ENCODE measurements at places on chromosomes 13 and 19.

- DNase-seq: no peak
Observed at GRCh38 chr13:72886272-72887067, 104.5 kb downstream of the PIBF1 start.

GRCh38 chr13:99990126-99990977, 8.8 kb downstream of the ZIC2 start:
- DNase-seq: no peak

- peak; percentile 62 for DNase-seq
Observed at GRCh38 chr19:6481541-6482342, at the start of gene DENND1C. Gene DENND1C, minus strand, starts transcription at chr19:6481787. Its CDS starts 92 bp downstream, at chr19:6481695.

DNA sequence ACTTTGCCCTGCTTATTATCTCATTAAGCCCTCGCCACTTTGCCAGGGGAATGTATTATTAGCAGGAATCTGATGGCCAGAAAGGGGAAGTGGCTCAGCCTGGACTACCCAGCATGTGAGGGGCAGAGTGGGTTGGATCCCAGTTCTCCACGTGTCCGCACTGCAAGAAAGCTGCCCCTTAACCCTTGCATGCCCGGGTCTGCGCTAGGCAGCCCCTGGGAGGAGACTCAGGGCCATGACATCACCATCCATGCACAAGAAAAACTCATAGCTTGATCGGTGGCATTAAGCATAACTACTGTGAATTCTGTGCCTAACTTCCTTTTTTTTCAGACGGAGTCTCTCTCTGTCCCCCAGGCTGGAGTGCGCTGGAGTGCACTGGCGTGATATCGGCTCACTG, 8.9 kb downstream of the CACNG8 start:
- peak; percentile 87 for DNase-seq

- DNase-seq: no peak
Observed at GRCh38 chr13:99894840-99895443, 76.6 kb downstream of the ZIC5 start.

- DNase-seq: no peak
Observed at GRCh38 chr13:27860743-27861142, 59.1 kb upstream of the PDX1 start.

GRCh38 chr13:40640202-40640601, 26.2 kb downstream of the FOXO1 start:
- no peak for DNase-seq

GRCh38 chr13:70023516-70023915, 84.1 kb upstream of the ATXN8OS start:
- no peak for DNase-seq

- peak; percentile 61 for DNase-seq
Observed at GRCh38 chr13:110593430-110594130, 21.8 kb upstream of the NAXD start.

DNA sequence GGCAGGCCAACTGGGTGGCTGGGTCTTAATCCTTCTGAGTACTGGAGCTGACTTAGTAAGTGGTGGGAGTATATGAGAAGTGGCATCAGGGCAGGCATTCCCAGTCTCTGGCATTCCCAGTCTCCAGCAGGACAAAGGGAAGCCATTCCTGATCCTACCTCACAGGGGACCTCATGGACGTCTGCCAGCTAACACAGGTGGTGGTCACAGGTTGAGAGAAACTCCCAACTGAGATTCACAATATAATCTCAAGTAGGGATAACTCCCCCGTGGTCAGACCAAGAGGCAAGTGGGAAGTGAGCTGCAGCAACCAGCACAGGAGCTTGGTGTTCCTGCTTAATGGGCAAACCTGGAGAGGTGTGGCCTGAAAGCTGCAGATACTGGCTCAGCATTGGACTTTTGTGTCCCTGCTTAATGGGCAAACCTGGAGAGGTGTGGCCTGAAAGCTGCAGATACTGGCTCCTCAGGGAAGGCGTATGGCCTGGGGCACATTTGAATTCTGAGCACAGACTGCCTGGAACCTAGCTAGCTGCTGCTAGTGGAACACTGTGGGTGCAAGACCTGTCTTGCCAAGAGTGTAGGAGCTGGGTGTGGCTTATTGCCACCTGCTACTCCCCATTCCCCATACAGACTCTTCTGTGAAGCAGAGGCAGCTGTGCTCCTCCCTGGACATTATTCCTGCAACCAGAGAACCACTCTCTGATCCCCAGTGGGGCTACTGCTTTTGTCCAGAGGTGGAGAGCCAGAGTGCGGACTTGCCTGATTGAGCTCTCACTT, 25.9 kb upstream of the OR10H2 start:
- no peak for DNase-seq

GRCh38 chr13:39603424-39603947, 493 bp upstream of the LHFPL6 start:
- DNase-seq: no peak

- no peak for DNase-seq
Observed at GRCh38 chr13:81246556-81246955, 905.6 kb upstream of the SPRY2 start.

DNA sequence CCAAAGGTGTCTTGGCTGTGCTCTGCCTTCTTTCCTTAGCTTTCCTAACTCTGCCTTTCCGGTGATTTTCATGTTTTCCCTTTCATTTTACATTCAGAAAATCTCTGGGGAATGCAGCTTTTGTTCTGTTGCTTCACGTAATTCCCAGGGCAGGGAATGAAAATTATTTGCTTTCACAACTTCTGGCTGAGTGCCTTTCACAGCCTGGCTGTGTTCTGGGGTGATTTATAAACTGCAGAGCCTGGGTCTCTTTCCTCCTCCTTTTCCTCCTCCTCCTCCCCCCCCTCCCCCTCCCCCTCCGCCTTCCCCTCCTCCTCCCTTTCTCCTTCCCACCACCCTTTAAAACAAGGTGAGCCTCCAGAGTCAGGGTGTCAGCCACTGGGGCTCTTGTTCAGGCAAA, 84.3 kb downstream of the RNASEH2B start:
- DNase-seq: no peak
